Posterior vena cava (tissue), 2 donors: ENCODE measurements at places on chromosomes 3 and 15.

- DNase-seq, result no peak
Measured at GRCh38 chr15:91289324-91289723, 189.3 kb downstream of the SV2B start.

DNA sequence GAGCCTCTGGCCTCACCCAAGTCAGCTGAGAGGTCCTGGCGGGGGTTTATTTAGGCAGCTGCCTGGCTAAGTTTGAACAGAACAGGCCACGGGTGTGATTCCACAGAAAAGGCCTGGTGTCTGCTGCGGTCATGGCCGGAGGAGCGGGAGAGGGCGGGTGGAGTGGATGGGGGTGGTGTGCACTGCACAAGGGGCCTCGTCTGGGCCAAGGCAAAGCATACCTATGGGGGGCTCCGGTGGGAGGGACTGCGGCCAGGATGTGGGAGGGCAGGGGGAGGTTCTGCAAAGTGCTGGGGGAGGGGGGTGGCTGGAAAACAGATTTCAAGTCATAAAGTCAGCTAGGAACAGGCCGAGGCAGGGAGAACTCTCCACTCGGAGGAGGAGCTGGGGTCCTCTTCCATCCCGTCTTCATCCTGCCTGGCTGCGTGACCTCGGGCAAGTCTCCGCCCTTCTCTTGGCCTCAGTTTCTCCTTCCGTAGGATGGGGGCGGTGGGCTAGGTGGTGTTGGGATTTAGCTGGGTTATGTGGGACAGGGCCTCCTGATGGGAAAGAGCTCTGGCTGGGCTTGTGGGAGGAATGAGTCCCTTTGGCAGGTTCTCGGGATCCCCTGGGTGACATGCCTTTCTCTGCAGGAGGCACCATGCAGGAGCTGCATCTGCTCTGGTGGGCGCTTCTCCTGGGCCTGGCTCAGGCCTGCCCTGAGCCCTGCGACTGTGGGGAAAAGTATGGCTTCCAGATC is 878 bp downstream of the ISLR start:
- no peak for DNase-seq

- DNase-seq, result no peak
Measured at GRCh38 chr15:85445361-85445760, 65.0 kb downstream of the AKAP13 start.

DNA sequence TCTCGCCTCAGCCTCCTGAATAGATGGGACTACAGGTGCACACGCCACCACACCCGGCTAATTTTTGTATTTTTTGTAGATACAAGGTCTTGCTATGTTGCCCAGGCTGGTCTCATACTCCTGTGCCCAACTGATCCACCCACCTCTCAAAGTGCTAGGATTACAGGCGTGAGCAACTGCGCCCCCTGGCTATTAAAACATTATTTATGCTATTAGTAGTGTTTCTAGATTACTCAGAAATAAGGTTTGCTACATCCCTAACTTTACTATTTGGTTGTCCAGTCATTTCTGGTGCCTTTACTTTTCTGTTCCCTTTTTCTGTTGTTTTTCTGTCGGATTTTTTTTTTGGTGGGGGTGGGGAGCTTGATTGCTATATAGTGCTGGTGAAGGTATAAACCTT is 393.6 kb upstream of the TPM1 start:
- no peak for DNase-seq

DNA sequence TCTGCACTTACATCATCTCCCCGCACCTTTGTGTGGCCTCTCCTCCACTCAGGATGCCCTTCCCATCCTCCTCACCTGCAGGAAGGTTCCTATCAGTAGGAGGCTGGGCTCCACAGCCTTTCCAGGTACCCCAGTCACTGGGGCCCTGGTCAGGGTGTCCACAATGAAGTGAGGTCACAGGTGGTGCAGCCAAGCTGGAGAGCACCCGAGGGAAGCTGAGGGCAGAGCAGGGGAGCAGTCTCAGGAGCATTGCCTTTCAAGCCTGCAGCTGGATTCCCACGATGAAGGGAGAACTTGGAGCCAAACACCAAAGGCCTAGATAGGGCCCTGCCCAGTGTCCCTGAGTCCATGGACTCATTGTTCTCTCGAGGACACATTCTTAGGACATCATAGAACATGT is 23.6 kb downstream of the MGLL start:
- no peak for DNase-seq

GRCh38 chr3:39505866-39506742 is 38.6 kb downstream of the MOBP start:
- no peak for DNase-seq

DNA sequence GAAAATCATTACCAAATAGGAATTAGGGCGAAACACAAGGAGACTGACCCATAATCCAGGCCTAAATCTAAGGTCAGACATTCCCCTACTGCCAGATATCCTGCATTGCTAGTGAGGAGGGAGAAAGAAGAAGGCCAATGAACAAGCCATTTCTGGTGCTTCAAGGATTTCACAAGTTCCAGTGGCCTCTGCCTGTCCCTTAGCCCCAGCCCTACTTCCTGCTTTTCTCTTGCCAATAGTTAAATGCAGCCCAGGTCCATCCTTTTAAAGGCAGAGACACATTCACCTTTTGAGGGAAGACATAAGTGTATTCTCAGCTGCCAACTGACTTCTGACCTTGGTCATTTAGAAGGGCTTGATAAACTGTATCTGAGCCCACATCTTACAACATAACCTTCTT is 135.8 kb downstream of the ZNF621 start:
- DNase-seq, result no peak

GRCh38 chr3:180478695-180479094 is 123.3 kb upstream of the TTC14 start:
- DNase-seq, result no peak

DNA sequence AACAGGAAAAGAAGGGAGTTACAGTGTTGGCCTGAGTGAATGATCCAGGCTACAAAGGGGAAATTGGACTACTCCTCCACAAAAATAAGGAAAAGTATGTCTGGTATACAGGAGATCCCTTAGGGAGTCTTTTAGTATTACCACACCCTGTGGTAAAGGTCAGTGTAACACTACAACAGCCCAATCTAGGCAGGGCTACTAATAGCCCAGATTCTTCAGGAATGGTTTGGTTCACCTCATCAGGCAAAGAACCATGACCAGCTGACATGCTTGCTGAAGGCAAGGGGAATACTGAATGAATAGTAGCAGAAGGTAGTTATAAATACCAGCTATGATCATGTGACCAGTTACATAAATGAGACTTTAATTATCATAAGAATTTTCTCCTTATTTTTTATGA is 372.6 kb upstream of the ATP11B start:
- no peak for DNase-seq

- no peak for DNase-seq
Measured at GRCh38 chr15:85274315-85275050, 105.9 kb upstream of the AKAP13 start.

GRCh38 chr3:180987344-180987743 is 2.2 kb downstream of the DNAJC19 start:
- DNase-seq, result no peak

- DNase-seq, result no peak
Measured at GRCh38 chr3:169509359-169509758, 154.2 kb downstream of the MECOM start.

- DNase-seq, result no peak
Measured at GRCh38 chr15:38376081-38376480, 77.8 kb upstream of the FAM98B start.

DNA sequence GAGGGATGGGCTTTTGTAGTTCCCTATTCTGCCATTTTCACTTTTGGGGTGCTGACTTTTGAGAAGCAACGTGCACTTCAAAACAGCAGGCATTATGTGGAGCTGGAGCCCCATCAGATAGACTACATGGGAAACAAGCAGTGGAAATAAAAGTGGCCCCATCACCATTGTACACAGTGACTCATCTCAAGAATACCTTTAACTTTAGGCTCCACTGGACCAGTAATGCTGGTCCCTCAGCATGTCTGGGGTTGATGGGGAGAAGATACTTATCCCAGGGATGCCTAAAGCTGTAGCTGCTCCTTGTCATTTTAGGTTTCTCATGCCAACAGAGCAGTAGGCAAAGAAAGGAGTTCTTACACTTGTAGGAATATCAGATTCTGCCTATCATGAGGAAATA is 45.0 kb downstream of the LSM3 start:
- no peak for DNase-seq

GRCh38 chr3:64382153-64382552 is 156.9 kb upstream of the PRICKLE2 start:
- DNase-seq, result no peak

DNA sequence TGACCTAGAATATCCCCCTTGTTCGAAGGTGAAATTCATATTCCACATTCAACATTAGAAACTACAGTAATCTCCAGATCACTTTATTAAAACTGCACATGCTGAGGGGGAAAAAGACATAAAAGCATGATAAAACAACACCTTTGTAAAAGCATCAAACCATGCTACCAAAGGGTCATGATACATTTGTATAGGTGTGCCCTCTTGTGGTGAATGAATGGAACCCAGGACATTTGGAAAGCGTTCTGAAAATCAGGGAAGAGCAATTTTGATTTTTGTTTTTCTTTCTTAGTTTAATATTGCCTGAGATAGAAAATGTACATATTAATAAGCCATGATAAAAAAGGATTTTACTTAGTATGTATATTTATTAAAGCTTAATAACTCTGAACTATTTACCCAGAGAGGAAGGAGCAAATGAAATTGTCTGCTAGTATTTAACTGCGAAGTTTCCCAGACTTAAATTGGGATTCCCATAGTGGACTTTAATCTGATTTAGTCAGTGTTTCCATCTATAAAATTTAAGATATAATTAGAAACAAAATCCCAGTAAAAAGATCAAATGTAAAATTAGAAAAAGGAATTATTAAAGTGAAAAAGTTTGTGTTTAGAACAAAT is 105.8 kb upstream of the ARL6 start:
- no peak for DNase-seq

GRCh38 chr3:186432189-186432588 is 70.2 kb upstream of the DGKG start:
- DNase-seq, result no peak

GRCh38 chr15:64642875-64643274 is 132.5 kb downstream of the RBPMS2 start:
- no peak for DNase-seq

- DNase-seq, result no peak
Measured at GRCh38 chr3:182937293-182938051, 42.9 kb downstream of the DCUN1D1 start.

- DNase-seq, result no peak
Measured at GRCh38 chr15:96020133-96020532, 310.4 kb upstream of the NR2F2 start.

DNA sequence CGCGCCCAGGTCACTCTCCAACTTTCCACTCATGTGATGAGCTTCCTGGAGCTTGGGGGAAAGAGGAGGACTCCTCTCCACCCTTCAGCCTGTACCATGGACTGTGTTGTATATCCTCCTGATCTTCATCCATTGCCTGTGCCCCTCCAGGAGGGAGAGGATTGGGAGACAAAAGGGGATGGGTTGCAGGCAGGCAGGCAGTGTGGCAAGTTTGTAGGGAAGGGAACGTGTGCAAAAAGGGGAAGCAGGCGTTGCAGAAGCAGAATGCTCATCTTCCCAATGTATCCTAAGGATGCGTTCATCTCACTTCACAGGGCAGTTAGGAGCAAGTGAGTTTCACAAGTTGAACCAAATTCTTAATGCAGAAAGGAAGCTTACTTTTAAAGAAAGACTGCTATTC is 28.1 kb upstream of the GHSR start:
- no peak for DNase-seq

- no peak for DNase-seq
Measured at GRCh38 chr15:76904461-76905012, 603 bp downstream of the SCAPER start.

GRCh38 chr15:66253418-66254088 is at the start of gene MEGF11:
Gene MEGF11 (minus strand): TSS chr15:66253750. CDS start chr15:66128403, 125,347 bp downstream.
- DNase-seq, result no peak

DNA sequence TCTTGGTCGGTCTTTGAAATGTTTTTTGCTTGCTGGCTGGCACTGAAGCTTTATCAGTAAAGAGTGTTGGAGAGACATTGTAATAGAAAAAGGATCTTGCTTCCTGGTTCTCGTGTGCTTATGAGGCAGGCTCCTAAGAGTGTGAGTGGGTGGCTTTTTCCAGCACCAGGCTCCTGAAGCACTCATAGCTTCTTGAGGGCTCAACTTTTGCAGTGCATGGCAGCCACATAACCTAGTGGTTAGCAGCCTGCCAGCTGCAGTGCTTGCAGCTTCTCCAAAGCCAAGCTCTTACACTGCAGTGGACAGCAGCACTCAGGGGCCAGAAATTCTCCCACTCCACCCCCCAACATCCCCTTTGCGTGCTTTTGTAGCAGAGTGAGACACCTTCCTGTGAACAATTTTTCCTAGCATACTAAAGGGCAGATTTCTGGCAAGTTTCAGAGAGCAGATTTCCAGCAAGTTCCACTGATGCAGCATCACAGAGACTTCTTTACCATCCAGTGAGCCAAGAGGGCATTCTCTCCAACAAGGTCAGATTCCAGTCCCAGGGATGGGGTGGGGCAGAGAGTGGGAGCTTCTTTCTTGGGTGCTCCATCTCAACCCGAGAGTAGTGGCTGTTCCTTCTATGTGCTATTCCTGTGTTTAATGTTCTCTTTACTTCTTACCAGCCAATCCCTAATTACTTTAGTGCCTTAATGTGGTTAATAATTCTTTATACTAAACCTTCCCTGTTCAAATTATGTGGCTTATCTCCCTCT is 15.8 kb upstream of the ARHGEF26 start:
- DNase-seq, result no peak

DNA sequence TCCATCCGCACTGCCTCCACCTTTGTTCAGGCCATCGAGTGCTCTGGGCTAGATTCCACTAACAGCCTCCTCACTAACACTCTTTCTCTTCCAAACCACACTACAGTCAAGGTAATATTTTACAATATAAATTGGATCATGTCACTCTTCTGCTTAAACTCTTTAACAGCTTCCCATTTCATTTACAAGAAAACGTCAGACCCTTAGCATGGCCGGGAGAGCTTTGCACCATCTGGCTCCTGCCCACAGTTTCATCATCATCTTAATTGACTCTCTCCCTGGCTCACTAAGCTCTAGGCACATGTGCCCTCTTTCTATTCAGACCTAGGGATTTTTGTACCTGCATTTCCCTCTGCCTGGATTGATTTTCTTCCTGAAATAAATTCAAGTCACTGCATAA is 354.7 kb downstream of the FGF12 start:
- DNase-seq, result no peak

- peak; percentile 81 for DNase-seq
Measured at GRCh38 chr3:142889212-142890014, 530 bp upstream of the PCOLCE2 start.

GRCh38 chr3:176663387-176663786 is 533.9 kb downstream of the TBL1XR1 start:
- no peak for DNase-seq

DNA sequence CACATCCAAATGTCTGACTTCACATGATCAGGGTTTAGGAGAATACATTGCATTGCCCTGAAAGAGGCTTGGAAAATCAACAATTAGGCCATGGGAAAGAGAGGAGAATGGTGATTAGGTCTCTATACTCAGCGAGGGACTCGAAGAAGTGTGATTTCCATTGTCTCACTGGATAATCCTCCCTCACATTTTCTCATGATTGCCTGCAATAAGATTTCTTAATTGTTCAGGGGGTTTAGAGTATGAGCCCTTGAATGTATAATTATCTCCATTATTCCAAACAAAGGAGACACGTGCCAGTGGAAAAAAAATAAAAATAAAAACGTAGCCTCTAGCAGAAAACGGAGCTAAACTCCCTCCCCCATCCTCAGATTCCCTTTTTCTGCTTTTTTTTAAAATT is 173.2 kb downstream of the TPRG1 start:
- DNase-seq, result no peak
